ENCODE measurements at places on chromosomes 6 and 20.

DNA sequence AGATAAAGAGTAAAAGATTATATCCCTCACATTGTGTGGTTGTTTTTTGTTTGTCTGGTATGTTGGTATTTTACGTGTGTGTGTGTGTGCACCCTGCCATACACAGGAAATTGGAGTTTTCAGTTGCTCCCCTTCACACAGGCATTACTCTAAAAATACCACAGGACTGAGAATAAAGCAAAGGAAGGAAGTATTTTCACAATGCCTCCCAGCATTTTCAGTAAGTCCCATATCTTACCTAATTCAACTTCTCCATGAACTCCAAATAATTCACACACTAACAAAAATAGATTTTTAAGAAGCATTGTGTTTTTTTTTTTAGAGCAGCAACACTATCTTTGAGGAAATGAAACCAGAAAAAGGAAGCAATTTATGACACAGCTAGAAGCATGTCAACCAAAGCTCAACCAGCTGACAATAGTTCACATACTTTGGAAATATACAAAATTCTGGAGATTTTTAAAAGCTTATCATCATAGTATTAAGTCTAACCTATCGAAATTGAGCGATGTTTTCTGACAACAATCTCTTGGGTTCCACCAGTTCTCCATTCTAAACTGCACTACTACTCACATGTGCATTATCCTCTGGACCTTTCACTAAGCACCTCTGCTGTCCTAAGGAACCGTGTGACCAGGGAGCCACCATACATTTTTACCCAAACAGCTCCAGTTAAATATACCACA, 2.1 kb downstream of the UBE2J1 start:
- DNase-seq = no peak

GRCh38 chr20:38111366-38112232, 53.5 kb downstream of the TGM2 start:
- DNase-seq = no peak

DNA sequence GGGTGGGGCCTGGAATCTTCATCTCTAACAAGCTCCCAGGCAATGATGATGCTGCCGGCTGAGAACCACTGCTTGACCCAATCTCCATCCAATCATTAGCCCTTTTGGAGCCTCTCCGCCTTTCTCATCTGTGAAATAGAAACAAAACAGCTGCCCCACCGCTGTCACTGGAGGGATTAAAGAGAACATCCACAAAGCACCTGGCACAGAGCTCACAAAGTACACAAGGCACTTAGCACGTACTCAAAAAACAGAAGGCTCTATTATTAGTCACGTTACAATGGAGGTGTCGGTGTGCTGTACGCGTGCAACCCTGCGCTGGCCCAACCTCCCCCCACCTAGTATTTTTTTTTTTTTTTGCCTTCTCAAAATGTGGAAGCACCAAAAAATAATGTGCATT, 213.5 kb upstream of the ARID1B start:
- DNase-seq = no peak

DNA sequence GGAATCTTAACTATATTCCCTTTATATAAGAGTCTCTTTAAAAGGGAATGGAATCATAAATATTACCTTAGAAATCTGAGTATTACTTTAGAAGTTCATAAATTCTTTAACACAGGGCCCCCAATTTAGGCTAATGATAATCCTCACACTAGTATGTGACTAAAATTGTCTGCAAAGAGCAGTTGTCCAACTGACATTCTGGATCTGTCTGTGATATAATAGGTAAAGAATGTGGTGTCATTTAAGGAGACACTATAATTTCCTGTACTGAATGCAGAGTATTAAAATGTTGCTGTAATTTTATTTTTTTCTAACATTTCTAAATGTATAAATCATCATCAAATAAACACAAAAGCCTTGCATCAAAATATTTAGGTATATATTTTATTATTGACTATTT, 128.5 kb upstream of the DST start:
- DNase-seq = no peak

DNA sequence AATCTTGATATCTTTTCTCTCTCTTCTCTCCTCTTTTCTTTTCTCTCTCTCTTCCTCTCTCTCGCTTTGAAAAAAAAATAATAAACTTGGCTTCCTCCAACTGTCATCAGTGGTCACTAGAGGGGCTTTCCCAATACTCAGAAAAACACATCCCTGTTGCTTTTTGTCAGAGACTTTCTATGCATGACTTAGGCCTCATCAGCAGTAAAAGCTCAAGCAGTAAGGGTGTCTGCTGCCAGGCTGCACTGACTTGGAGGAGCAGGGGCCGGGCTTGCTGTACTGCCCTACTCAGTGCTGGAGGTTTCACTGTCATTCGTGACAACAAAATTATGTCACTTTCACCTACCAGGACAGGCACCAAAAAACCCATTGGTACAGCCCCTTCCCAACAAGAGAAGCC, 272.0 kb downstream of the ADGB start:
- no peak for DNase-seq

GRCh38 chr20:22819784-22820183, 215.3 kb upstream of the SSTR4 start:
- no peak for DNase-seq
